ENCODE measurements at places on chromosomes 4 and X. TPM values are rescaled to one million over a fixed set of nuclear protein-coding genes. Genes with fewer than 3 reads are reported as not detected.
A peak's percentile ranks its signal among the peaks of the same experiment; 100 is the strongest.

GAGE2A gene
- total RNA-seq, result not detected

SPOCK3 gene
- total RNA-seq, result not detected

TMEM31 gene
- total RNA-seq, result not detected

NHS gene
- total RNA-seq, result 6.8 TPM

ANXA5 gene
- total RNA-seq, result 107 TPM

USP51 gene
- total RNA-seq, result 2.6 TPM

VEGFD gene
- not detected for total RNA-seq

ARHGEF38 gene
- total RNA-seq, result not detected

CSAG3 gene
- 1.1 TPM for total RNA-seq

UGT2B17 gene
- not detected for total RNA-seq

- no peak for DNase-seq
- H3K27ac ChIP-seq, result no peak overlapping the region
- peaks cover 35% of the 10 kb centered on the region for H3K27me3 ChIP-seq
- H3K36me3 ChIP-seq, result no peaks in the 10 kb centered on the region
These were observed 64.3 kb upstream of the WDR17 start for GRCh38 chr4:176001151-176002006.

DNA sequence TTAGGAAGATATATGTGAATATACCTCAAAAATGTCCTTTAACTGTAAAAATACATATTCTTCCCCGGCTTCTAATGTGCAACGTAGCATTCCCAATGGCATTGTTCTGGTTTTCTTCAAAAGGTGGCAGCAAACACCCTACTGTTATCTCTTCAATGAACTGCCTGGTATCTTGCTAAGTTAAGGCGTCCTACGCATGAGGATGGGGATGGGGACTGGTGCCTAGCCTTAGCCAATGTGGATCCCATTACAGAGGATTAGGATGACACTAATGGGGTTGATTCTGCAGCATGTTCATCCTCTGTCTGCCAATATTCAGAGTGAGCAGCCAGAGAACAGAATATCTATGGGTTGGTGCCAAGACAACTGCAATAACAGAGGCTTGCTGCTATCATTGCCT, 334.9 kb upstream of the ADGRL3 start:
- no peak overlapping the region for H3K27ac ChIP-seq
- no peaks in the 10 kb centered on the region for H3K27me3 ChIP-seq
- no peaks in the 10 kb centered on the region for H3K36me3 ChIP-seq
- no peak for DNase-seq

GRCh38 chr4:172750910-172751309, 417.7 kb upstream of the GALNT7 start:
- no peak for DNase-seq
- no peaks in the 10 kb centered on the region for H3K27me3 ChIP-seq
- H3K27ac ChIP-seq, result no peak overlapping the region
- no peaks in the 10 kb centered on the region for H3K36me3 ChIP-seq
- H3K4me3 ChIP-seq, result no peak overlapping the region
- no peaks in the 10 kb centered on the region for H3K4me1 ChIP-seq

- no peak for DNase-seq
- H3K36me3 ChIP-seq, result peaks cover 57% of the 10 kb centered on the region
- no peaks in the 10 kb centered on the region for H3K27me3 ChIP-seq
- peaks cover 61% of the 10 kb centered on the region for H3K4me1 ChIP-seq
- H3K4me3 ChIP-seq, result peak overlapping the region; percentile 70
- H3K27ac ChIP-seq, result peak overlapping the region; percentile 83
These were observed 10.2 kb downstream of the UBE2D3 start for GRCh38 chr4:102817021-102817605.

DNA sequence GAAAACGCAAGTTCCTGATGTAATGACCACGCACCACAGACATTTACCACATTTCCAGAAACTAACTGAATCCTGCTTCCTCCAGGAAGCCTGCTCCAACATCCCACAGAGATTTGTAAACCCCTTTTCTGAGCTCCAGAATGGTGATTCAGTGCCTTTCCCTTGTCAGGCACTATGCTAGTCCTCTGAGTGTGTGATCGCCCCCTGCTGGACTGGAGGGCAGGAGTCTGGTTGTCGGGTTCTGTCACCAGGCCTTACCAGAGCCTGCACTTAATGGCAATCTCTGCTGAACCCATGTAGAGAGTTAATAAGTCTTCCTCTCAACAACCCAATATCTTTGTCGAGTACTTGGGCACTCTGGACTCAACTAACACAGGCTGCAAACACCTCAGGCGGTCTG, 14.5 kb upstream of the KDM5C start:
- DNase-seq, result peak; percentile 63
- no peaks in the 10 kb centered on the region for H3K36me3 ChIP-seq
- H3K27me3 ChIP-seq, result no peaks in the 10 kb centered on the region
- no peak overlapping the region for H3K27ac ChIP-seq
- H3K4me1 ChIP-seq, result peaks cover 4% of the 10 kb centered on the region

- H3K27ac ChIP-seq, result no peak overlapping the region
- H3K4me1 ChIP-seq, result peaks cover 6% of the 10 kb centered on the region
- peaks cover 2% of the 10 kb centered on the region for H3K27me3 ChIP-seq
These were observed 3.5 kb downstream of the EPGN start for GRCh38 chr4:74311696-74312313.

GRCh38 chr4:85610450-85610849, 135.5 kb downstream of the ARHGAP24 start:
- H3K27me3 ChIP-seq, result no peaks in the 10 kb centered on the region
- DNase-seq, result no peak
- H3K27ac ChIP-seq, result no peak overlapping the region
- H3K36me3 ChIP-seq, result no peaks in the 10 kb centered on the region
- H3K4me1 ChIP-seq, result no peaks in the 10 kb centered on the region

DNA sequence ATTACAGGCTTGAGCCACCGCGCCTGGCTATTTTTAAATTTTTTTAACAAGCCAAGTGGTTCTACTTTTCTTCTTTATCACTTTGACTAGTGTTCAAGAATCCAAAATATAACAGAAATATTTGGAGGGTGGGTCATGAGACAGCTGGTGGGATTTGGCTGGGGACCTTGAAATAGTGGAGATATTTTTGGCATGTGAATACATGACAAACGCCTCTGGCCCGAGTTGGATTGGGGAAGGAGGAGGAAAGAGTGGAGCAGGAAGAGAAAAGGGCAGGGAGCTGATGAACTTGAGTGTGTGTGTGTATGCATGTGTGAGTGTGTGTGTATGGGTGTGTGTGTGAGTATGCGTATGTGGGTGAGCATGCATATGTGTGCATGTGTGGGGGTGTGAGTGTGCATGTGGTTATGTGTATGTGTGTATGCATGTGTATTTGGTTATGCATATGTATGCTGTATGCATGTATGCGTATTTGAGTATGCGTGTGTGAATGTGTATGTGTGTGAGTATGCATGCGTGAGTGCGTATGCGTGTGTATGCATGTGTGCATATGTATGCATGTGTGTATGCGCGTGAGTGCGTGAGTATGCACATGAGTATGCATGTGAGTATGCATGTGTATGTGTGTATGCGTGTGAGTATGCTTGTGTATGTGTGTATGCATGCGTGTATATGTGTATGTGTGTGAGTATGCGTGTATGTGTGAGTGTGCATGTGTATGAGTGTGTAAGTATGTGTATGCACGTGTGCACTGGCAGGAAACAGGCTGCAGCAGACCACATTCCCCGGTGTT, 49.6 kb downstream of the JADE1 start:
- peak overlapping the region; percentile 72 for H3K27ac ChIP-seq
- DNase-seq, result no peak
- H3K36me3 ChIP-seq, result peaks cover 68% of the 10 kb centered on the region
- H3K27me3 ChIP-seq, result no peaks in the 10 kb centered on the region

GRCh38 chrX:149494844-149495565, 10.1 kb downstream of the IDS start:
- no peak overlapping the region for H3K27ac ChIP-seq
- H3K4me1 ChIP-seq, result peaks cover 3% of the 10 kb centered on the region
- H3K4me3 ChIP-seq, result no peak overlapping the region
- no peak for DNase-seq

DNA sequence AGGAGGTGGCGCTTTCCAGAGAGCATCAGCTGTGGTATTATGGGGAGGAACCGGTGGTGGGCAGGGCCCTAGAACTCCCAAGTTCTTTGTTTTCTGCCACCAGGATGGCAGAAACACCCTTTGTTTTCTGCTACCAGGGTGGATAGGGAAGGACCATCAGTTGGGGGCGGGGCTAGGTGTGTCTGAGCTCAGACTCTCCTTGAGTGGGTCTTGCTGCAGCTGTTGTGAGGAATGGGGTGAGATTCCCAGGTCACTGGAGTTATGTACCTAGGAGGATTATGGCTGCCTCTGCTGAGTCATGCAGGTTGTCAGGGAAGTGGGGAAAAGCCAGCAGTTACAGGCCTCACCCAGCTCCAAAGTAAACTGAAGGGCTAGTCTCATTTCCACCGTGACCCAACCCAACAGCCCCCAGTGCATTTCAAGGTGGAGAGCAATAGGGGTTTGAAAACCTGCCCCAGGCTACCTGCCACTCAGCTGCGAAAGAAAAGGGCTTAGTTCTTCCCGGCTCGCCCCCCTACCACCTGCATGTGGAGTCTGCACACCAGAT, 167.8 kb upstream of the FAM241A start:
- H3K27me3 ChIP-seq, result peaks cover 4% of the 10 kb centered on the region
- no peaks in the 10 kb centered on the region for H3K4me1 ChIP-seq
- H3K4me3 ChIP-seq, result no peak overlapping the region
- H3K36me3 ChIP-seq, result no peaks in the 10 kb centered on the region

- H3K4me3 ChIP-seq, result no peak overlapping the region
- H3K4me1 ChIP-seq, result no peaks in the 10 kb centered on the region
- no peak overlapping the region for H3K27ac ChIP-seq
- no peaks in the 10 kb centered on the region for H3K27me3 ChIP-seq
- DNase-seq, result no peak
- H3K36me3 ChIP-seq, result no peaks in the 10 kb centered on the region
These were observed 146.2 kb downstream of the PCDH7 start for GRCh38 chr4:30866346-30866745.

DNA sequence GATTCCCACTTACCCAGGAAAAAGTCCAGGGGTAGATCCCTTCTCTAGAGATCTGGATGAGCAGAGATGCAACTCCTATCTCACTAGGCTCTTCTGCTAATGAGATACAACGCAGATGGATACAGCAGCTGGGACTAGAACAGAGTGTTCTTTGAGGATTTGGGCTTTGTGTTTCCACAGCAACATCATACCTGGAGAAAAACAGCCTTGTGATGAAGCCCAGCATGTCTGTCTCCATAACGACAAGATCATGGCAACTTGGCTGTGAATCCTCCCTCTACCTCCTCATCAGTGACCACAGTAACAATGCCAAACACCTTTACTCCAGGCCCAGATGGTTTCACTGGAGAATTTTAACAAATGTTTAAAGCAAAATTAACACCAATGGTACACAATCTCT, 80.1 kb downstream of the RCHY1 start:
- no peaks in the 10 kb centered on the region for H3K4me1 ChIP-seq
- peaks cover 1% of the 10 kb centered on the region for H3K36me3 ChIP-seq
- no peak for DNase-seq
- no peak overlapping the region for H3K27ac ChIP-seq
- H3K27me3 ChIP-seq, result peaks cover 7% of the 10 kb centered on the region

GRCh38 chr4:74768857-74769525, 25.3 kb downstream of the BTC start:
- no peaks in the 10 kb centered on the region for H3K36me3 ChIP-seq
- no peaks in the 10 kb centered on the region for H3K27me3 ChIP-seq
- H3K4me1 ChIP-seq, result no peaks in the 10 kb centered on the region
- no peak overlapping the region for H3K27ac ChIP-seq
- H3K4me3 ChIP-seq, result no peak overlapping the region

GRCh38 chr4:111847296-111848008, 297.8 kb upstream of the FAM241A start:
- no peaks in the 10 kb centered on the region for H3K4me1 ChIP-seq
- no peak for DNase-seq
- no peaks in the 10 kb centered on the region for H3K36me3 ChIP-seq
- H3K27me3 ChIP-seq, result no peaks in the 10 kb centered on the region
- no peak overlapping the region for H3K4me3 ChIP-seq

GRCh38 chr4:2934077-2934812, 29.0 kb downstream of the NOP14 start:
- peaks cover 54% of the 10 kb centered on the region for H3K36me3 ChIP-seq
- peak; percentile 86 for DNase-seq
- H3K4me3 ChIP-seq, result peak overlapping the region; percentile 91
- peaks cover 37% of the 10 kb centered on the region for H3K4me1 ChIP-seq
- peak overlapping the region; percentile 78 for H3K27ac ChIP-seq

GRCh38 chrX:71170660-71171059, 26.0 kb downstream of the NLGN3 start:
- no peaks in the 10 kb centered on the region for H3K27me3 ChIP-seq
- H3K36me3 ChIP-seq, result peaks cover 28% of the 10 kb centered on the region
- H3K4me1 ChIP-seq, result peaks cover 7% of the 10 kb centered on the region
- no peak overlapping the region for H3K4me3 ChIP-seq
- DNase-seq, result no peak

DNA sequence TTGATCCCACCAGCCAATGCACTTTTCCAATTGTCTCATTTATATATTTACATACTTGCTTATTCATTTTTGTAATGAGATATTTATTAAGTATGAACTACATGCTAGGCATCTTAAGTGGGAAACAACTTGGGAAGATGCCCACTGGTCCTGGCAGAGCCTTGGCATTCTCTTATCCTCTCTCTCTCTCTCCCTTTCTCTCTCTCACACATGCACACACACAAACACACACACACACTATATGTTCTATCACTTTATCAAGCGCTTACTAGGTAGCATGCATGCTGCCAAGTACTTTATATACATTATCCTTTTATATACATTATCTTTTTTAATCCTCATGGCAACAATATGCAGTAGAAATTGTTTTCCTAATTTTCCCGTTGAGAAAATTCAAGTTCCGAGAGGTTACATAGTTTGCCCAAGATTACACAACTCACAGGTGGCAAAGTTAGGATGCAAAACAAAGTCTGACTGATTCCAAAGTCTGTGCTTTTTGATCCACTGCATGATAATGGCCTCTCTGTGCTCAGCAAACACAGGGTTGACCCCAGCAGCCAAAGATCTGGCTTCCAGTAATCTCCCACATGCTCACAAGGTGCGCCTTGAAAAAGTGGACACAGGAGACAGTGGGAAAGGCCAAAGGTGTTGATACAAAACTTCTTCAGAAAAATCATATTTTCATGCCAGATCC, 173.1 kb upstream of the KLF3 start:
- no peaks in the 10 kb centered on the region for H3K36me3 ChIP-seq
- DNase-seq, result no peak
- peaks cover 8% of the 10 kb centered on the region for H3K27me3 ChIP-seq
- H3K4me1 ChIP-seq, result peaks cover 11% of the 10 kb centered on the region

DNA sequence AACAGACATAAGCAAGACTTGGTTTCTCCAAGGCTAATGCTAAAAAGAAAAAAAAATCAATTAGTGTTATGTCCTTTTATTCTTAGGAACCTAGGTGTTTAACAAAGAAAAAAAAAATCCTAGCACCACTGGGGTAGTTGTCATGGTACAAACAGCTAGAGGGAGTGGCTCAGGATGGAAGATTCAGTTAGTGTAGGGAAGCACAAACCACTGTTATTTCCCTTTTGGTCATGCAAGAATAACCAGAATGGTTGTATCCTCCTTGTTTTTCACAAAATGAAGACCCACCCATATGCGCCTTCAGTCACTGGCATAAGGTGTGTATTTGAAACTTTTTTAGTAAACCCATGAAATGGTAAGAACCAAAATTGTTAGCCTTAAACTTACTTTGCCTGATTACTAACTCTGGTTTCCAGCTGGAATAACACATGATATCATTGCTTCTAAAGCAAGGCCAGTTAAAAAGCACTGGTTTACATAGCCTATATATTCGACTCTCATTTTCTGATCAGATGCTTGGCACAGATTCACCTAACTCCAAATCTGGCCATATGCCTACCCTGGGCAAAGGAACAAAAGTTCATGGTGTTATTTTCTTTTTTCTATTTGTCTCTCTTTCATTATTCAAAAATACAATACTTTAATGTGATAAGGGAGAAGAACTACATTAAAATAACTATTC, 132.6 kb downstream of the SCFD2 start:
- no peaks in the 10 kb centered on the region for H3K4me1 ChIP-seq
- H3K27ac ChIP-seq, result no peak overlapping the region
- DNase-seq, result no peak
- H3K4me3 ChIP-seq, result no peak overlapping the region
- H3K27me3 ChIP-seq, result no peaks in the 10 kb centered on the region
- no peaks in the 10 kb centered on the region for H3K36me3 ChIP-seq
